ENCODE measurements at places on chromosomes 1 and 21.

- DNase-seq: no peak
These were observed 6.1 kb upstream of the MYCL start for GRCh38 chr1:39907528-39908453.

DNA sequence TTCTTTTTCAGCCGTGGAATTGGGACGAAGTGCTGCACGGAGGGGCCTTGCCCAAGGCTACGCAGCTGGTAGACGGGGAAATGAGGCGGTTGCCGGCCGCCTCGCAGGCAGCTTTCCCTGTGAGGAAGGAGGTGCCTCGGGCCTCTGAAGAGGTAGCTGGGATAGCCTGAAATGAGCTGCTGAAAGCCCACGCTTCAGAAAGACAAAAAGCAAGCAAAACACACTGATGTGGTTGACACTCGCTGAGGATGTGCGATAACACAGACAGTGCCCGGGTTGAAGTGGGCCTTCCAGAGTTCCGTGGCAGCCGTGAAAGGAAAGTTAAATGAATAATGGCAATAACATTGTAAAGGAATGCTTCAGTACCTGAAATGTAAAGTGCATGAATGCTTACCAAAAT, 47.2 kb downstream of the S1PR1 start:
- no peak for DNase-seq

DNA sequence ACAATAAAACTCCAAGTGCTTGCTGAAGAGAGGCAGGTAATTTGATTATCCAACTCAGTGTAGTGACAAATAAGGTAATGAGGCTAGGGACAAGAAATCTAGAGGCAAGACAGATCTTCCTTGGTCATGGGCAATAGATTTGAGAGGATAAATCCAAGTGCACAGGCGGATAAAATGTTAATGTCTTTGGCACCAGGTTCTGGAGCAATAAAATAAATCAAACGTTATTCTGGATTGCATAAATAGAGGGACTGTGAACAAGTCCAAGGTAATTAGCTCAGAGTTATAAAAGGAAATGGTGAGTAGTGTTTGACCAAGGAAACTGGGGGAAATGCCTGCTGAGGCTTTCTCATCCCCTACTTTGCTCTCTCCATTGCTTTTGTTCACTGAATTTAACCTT, 329.3 kb upstream of the PROX1 start:
- DNase-seq: no peak

GRCh38 chr1:29639741-29640427, 403.6 kb downstream of the PTPRU start:
- peak; percentile 82 for DNase-seq

GRCh38 chr1:26028490-26028980, 7.0 kb downstream of the EXTL1 start:
- DNase-seq: no peak

DNA sequence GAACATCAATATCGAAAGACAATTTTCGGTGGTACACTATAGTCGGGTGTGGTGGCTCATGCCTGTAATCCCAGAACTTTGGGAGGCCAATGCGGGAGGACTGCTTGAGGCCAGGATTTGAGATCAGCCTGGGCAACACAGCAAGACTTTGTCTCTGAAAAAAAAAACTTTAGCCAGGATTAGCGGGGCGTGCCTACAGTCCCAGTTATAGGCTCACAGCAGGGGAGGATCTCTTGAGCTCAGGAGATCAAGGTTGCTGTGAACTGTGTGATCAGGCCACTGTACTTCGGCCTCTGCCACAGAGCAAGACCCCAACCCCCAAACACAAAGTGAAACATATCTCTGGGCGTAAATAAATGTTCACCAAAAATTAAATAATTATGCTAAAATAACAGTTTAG, 1.6 kb downstream of the TADA1 start:
- DNase-seq: no peak

Data from GM23248 (cell line).